ENCODE measurements at places on chromosomes 7 and 10.

- no peak for DNase-seq
Observed at GRCh38 chr10:118882741-118883140, 128.0 kb upstream of the CACUL1 start.

- no peak for DNase-seq
Observed at GRCh38 chr10:55212051-55212450, 411.0 kb upstream of the PCDH15 start.

DNA sequence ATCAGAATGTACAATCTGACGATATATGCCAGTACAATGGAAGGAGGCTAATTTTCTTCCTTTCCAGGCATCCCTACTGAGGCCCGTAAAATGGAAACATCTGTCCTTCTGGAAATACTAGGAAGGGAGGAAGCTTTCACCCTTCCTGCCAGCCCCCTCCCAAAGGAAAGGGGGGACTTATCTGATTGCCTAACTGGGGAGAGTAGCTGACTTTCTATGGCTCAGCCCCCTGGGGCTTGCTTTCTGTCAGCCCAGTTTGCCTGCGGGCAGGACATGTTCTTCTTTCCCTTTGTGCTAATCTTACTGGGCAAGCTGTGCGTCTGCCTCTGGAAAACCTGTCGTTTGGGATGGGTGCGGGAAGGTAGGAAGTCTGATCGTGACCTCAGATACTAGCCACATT, 508.9 kb downstream of the SUGCT start:
- DNase-seq = no peak

GRCh38 chr10:10498781-10499180, 518.9 kb upstream of the CELF2 start:
- DNase-seq = no peak

DNA sequence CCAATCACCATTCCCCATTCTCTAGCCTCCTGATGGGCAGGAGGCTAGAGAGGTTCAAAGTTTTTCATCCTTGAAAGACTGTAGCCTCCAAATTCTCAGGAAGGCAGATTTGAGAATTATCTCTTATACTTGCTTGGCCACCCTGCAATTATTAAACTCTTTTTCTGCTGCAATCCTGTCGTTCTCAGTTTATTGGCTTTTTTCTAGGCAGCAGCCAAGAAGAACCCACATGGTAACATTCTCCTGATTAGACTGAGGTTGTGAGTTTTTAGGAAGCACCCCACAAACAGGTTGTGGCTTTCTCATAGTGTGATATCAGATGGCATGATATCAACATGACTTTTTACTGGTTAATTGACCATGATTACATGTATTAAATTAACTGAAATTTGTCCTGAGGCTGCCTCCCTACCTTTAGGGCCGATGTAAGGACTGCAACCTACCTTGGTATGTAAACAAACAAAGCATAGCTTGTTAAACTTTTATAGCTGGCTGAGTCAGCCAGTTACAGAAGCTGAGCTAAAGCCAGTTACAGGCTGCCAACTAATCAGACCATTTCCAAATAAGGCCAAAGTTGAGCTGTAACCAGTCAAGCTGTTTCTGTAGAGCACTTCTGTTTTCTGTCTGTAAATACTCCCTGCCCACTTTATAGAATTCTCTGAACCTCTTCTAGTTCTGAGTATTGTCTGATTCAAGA, 3.2 kb upstream of the ZNF248 start:
- DNase-seq = no peak

DNA sequence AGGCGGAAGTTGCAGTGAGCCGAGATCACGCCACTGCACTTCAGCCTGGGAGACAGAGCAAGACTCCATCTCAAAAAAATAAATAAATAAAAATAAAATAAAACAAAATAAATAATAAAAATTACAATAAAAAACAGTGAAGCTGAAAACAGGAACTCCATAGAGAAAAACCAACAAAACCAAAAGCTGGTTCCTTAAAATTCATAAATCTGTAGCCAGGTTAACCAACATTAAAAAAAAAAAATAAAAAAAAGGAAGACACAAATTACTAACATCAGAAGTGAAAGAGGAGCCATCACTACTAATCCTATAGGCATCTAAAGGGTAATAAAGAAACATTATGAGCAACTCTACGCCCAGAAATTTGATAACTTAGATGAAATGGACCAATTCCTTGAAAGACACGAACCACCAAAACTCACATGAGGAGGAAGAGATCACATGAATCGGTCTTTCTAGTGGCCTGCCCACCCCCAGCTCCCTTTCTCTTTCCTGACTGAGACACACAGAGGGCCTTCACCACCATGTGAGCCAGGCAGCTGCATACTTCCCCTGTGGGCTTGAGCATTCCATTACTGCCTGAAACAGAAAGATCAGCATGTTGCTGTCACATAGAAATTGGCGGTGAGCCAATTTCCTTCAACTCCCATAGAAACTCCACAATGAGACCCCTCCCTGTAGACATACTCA, 208.7 kb downstream of the MAD1L1 start:
- no peak for DNase-seq

- no peak for DNase-seq
Observed at GRCh38 chr10:47166405-47166777, 133.6 kb upstream of the GDF10 start.

DNA sequence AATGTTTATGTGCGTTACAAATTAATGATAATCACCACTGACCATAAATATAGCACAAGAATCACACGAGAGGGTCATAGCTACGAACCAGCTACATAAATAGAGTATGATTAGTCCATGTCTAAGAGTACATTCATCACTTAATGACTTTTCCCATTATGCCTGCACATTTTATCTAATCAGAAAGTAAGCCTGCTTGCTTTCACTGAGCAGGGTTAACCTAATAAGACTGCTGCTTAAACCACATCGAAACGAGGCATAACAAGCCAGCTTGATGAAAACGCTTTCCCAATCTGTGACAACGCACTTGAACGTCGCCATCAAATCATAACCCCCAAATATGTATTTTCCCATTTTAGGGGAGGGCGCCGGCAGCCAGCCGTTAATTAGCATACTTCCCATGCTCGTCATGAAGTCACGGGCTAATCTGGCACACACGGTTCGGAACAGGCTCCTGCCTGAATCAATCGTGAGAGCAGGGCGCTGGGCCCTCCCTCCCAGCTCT, 71.5 kb downstream of the EBF3 start:
- DNase-seq = no peak

DNA sequence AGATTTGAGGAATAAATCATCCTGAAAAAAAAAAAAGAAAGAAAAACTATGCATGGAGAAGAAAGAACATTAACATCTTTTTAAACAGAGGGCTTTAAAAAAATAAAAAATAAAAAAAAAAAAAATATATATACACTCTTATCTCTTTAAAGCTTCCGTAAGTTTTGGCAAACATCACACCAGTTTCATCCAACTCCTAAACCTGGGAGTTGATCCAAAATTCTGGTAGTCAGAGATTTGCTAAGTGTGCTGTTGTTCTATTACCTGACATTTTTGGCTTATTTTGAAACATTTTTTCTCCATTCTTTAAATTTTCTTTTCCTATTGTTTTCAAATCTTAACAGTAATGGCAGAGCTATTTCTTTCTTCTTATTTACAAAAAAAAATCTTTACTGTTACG, 273.1 kb downstream of the AGMO start:
- DNase-seq = no peak

DNA sequence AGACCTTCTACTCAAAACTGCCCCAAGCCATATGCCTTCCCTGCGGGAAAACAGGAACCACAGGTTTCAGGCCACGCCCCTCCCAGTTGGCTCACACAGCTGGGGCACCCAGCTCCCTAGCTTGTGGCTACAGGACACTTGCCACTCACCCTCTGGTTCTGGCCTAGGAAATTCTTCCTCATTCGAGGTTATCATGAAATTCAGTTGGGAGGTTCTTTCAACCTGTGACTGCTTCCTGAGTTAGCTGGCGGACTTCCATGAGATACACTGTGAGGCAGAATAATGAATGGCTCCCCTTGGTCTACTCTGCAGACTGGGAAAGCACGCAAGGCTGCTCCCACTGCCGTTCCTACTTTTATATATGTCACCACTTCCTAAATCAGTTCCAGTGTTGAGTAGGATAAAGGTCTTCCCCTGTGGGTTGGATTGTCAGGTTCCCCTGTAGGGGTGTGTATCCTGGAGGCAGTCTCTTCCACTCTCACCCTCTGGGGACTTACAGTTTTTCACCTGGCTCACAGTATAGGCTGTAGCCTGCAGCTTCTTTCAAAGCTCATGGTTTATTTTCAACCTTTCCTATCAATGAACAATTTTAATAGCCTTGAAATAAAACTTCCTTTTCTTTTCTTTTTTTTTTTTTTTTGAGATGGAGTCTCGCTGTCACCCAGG, 37.0 kb downstream of the GPR22 start:
- DNase-seq = no peak

- DNase-seq = no peak
Observed at GRCh38 chr7:152465119-152465387, 29.2 kb upstream of the KMT2C start.

- DNase-seq = no peak
Observed at GRCh38 chr10:53108317-53108934, 335.8 kb upstream of the MBL2 start.

DNA sequence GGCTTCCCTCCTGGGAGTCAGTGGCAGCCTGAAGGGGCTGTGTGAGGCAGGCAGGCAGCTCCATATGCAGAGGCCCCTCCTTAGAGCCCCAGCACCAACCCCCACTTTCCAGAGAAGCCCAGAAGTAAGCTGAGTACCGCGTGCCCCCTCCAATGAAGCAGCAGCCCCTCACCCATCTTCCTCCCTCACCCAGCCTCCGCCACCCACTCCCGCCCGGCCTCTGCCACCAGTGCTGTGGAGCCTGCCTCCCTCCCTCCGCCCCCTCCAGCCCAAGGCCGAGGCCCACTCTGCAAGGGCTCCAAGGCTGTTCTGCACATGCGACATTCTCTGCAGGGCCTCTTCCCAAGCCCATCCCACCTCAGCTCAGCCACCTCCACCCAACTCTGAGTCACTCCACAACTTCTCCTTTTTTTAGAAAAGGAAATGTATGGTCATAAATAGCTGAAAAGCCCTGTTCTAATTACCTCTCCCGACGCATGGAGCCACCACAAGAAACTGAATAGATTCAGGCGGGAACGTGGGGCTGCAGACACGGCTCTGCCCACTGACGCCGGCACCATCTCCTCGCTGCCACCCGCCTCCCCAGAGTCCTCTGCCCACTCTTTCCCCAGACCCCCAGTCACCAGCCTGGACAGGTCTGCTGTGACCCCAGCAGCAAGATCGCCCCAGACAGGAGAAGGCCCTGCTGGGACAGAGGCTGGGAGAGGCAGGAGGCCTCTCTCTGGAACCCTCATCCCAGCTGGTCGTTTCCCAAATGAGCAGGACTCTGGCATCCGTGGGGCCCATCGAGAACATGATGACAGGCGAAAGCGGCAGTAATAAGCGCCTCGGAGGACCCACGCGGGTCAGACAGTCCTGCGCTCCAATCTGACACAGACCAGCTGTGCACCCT, 213.9 kb downstream of the MAD1L1 start:
- DNase-seq = peak; percentile 69

- DNase-seq = no peak
Observed at GRCh38 chr7:40315277-40315676, 180.5 kb downstream of the SUGCT start.

Data from AG09319 (cell line).